ENCODE measurements at places on chromosomes 3 and 15.

GRCh38 chr3:27511724-27512422 lies 27.7 kb upstream of the SLC4A7 start:
- DNase-seq = no peak

DNA sequence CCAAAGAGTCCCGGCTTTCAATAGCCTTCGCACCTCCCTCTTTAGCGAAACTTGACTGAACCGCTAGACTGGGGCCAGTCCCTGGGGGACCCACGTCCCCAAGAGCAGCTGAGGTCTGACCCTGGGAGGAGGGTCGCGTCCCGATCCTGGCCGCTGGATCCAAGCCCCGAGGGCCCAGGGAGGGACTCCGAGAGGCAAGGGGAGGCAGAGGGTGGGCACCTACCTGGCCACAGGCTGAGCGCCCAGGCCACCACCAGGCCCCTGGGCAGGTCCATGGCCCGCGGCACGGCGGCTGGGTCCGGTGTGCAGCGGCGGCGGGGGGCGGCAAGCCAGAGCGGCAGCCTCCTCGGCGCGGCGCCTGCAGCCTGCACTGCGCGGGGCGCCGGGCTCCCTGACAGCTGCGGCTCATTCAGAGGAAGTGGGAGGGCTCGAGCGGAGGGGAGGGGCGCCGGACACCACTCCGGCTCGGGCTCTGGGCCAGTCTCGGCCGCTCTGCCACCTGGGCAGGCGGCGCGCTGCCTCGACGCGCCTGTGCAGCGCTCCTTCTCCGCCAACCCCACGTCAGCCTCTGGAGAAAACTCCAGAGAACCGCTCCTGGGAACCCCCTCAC lies at the start of gene ITGA11:
ITGA11 (minus strand) TSS at position 372 of the 610 bp plus-strand sequence; CDS start at position 275, 97 bp downstream.
- DNase-seq = peak; percentile 48

GRCh38 chr15:91694831-91695210 lies 158.7 kb upstream of the SLCO3A1 start:
- DNase-seq = no peak

DNA sequence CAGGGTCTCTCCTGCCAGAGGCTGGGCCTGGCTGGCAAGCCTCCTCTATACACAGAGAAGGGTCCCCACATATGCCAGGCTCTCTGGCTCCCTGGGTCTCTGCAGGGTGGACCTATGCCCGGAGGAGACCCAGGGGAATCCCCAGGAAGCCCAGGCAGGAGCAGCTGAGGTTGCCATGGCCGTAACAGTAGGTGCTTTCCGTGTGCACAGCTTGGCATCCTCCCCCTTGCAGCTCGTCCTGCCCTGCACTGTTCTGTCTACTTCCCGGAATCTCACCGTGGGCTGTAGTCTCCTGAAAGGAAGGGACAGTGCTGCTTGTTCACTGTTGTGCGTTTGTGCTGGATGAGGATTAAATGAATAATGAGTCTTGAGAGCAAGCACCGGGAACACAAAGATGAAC lies 47.8 kb downstream of the DAPK2 start:
- DNase-seq = no peak

DNA sequence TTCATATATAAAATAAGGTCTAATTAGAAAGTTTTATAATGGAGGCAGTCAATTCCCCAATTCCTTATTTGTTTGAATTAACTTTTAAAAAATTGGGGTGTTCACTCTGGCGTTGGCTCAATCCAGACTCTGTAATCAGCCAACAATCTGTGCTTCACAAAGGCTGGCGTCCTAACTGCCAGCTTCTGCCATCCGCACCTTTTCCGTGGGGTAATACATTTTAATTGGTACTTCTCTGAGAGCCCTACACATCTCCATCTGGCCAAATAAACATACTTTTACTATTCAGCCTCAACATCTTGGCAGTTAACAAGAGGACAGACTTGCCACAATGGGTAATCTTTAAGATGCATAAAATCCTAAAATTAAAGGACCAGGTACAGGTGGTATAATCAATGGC lies 125.2 kb upstream of the CCNL1 start:
- no peak for DNase-seq

GRCh38 chr15:74156678-74157411 lies 16.7 kb upstream of the ISLR start:
- DNase-seq = no peak

- no peak for DNase-seq
These were observed 925.9 kb downstream of the IGSF11 start for GRCh38 chr3:118108769-118109168.

DNA sequence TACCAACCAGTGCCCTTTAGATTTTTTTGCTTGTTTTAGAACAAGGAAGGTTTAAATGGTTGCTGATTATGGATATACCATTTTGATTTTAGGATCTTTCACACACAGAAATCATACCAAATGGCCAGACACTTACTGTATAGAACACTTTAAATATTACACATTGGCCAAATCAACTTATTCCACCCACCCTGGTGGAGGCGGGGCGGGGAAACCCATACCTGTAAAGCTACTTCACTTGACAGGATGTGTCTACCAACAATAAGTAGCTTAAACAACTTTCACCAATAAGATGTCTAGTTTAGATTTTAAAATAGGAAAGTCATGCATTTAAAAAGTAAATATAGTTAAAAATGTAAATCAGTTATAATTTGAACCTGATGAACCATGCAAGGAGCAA lies 17.0 kb upstream of the SFMBT1 start:
- no peak for DNase-seq

DNA sequence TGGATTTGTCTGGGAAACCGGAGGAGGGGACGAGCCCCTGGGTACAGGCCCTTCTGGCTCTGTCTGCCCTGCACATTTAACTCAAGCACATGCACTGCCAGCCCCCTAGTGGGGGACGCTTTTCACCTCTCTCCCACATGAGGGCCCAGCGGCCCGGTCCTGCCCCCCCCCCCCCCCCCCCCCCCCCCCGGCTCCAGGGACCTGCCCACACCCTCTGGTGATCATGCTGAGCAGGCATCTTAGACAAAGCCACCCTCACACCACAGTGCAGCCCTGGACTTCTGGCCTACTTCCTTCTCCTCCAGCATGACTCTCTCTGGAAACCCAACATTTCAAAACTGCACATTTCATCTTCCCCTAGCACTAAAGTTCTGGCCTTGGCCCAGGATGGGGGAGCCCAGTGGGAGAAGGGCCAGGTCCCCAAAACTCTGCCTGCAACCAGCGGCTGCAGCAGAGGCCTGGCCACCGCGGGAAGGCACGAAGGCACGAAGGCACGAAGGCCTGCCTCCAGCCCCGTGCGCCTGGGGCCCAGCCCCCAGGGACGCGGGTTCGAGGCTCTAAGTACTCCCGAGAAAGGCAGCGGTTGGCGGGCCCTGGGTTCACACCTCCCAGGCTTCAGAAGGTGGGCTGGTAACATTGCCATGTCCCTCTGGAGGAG lies 14.1 kb downstream of the KLF15 start:
- DNase-seq = no peak

- no peak for DNase-seq
These were observed 11.0 kb upstream of the TSC22D2 start for GRCh38 chr3:150396956-150397550.

GRCh38 chr3:15795651-15796308 lies 2.0 kb downstream of the ANKRD28 start:
- no peak for DNase-seq

DNA sequence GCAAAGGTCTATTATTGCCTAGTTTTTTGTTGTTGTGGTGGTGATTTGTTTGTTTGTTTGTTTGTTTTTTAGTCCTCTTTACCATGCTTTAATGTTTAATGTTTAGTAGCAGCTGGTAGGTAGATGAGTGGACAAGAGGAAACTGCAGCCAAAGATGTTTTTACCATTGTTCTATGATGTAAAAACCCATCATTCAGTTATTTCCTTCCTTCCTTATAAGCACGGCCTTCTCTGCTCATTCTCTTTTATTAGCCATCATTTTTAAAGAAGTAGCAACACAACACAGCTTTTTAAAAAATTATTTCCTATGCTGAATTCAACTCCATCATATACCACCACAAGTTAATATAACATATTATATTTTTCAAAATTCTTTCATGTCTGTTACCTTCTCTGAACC lies 58.5 kb upstream of the BOC start:
- DNase-seq = no peak

GRCh38 chr15:70791259-70791658 lies 27.9 kb upstream of the UACA start:
- DNase-seq = no peak

- no peak for DNase-seq
These were observed 398.7 kb downstream of the FEZF2 start for GRCh38 chr3:61974662-61975061.

DNA sequence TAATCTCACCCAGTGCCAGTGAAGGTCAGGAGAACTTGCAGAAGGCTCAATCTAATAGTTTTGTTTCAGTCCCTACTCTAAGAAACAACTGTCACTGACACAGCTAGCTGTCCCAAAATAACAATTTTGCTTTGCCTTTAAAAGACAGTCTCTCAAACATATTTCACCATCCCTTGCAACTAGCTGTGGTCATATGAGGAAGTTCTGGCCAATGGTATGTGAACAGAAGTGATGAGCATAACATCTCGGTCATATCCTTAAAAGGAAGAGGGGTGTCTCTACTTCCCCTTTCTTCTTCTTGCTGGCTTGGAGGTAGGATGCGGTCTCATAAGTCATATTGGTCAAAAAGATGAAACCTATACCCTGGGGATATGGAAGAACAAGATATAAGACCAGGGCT lies 198.1 kb downstream of the NEK10 start:
- no peak for DNase-seq

DNA sequence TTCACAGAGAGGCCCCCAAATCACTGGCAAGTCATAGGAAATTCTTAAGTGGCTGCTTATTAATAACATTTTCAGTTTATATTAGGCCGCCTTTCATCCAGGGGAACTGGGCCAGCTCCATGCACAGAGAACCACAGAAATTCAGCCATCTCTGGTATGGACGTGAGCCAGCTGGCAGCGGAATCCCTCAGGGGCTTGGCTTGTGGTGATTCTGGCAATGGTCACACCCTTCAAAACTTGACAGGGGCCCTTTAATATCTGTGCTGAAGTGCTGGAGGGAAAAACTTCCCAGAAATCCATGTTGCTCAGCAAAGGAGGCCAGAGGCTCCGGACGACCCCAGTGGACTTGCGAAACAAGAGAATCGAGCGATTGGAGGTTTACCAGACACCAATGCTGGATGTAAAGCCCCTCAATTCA lies 11.3 kb downstream of the PRICKLE2 start:
- DNase-seq = no peak

- DNase-seq = no peak
These were observed 94.1 kb upstream of the ATP2B2 start for GRCh38 chr3:10599444-10599843.

DNA sequence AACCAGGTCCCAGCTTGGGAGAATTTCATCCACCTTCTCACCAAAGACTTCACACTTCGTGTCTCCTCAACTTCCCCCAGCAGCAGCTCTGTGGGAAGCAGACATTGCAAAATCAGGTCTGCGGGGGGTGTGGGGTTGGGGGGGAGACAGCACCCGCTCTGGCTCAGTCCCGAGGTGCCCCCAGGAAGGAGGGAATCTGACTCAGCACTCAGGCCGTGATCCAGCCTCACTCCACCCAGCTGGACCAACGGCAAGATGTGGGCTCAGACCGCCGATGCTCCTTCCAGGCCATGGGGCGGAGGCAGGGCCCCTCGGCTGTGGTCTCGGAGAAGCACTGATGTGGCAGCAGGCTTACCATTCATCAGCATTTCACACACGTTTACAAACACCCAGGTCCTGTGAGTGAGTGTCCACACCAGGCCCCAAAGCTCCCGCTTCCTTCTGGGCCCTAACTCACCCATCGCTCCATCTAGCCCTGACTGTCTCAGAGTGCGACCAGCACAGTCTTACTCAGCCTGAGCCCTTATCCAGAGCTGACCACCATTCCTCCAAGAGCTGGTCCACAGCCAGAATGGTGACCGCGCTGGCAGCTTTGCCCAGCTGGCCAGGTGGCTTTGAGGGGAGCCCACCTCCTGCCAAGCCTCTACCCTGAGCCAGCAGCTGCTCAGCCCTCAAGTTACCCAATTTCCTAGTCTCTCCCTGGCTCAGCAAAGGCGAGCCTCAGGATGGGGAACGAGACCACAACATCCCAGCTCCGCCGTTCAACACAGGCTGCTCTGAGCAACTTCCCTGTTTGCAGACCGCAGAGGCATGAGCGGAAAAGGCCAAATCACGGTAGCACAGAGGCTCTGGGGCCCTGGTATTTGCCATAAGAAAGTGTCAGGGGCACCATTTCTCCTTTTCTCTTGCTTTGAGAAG lies 3.3 kb downstream of the STAB1 start:
- DNase-seq = no peak

DNA sequence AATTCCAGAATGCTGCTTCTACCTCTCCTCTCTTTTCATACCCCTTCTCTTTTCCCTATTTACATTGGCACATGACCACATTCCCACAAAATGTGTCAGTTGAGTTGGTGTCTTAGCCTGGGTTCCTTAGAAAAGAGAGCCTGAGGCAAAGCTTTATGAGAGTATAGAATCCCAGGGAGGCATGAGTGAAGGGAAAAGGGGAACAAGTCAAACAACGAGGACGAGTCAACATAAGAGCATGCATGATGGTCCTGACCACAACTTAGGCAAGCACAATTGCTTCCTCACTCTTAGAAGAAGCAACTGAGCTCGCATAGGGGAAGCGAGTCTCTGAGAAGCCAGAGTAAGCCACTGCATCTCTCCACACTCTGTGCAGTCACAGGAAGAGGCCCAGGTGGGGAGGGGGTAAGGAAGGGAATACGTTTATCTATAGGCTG lies 15.4 kb upstream of the ZNF774 start:
- DNase-seq = no peak

GRCh38 chr3:195856410-195857084 lies 44.8 kb upstream of the MUC4 start:
- DNase-seq = no peak

GRCh38 chr3:16559653-16560365 lies 45.4 kb downstream of the DAZL start:
- DNase-seq = no peak

DNA sequence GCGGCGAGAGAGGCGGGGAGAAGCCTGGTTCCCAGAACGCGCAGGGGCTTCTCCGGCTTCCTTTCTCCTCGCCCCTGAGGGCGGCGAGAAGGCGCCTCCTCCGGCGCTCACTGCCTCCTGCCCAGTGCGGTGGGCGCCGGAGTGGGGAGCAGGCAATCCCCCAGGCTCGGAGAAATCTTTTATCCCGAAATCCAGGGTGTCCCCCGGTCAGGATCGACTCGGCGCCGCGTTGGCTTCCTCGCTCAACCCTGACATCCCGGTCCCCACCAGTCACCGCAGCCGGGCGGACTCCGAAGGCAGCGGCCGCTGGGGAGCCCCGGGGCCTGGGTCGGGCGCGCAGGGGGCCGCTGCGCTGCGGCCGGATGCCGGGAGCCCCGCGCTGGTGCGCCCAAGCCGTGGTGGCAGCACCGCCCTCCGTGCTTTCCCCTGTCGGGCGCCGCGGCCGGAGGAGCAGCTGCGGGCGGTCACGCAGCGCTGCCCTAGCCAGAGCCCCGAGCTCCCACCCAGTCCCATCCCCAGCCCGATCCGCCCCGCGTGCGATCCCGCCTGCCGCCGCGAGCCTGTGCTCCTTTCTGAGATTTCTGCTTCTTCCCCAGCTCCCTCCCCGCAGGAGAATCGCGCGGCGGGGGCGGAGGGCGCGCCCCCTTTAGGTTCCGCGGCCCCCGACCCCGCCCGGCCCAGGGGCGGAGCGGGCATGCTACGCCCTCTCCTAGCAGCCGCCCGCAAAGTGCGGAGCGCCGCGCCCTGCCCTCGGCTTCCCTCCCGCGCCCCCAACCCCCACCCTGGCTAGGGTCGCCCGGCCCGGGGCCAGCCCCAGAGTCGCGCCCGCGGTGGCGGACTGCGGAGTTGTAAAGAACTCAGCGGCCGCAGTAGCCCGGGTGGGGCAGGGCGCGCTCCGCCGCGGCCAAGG lies 683 bp upstream of the CACNA2D3 start:
- no peak for DNase-seq

GRCh38 chr3:184315871-184316661 lies 1.7 kb downstream of the EIF4G1 start:
- no peak for DNase-seq

- no peak for DNase-seq
These were observed 92.6 kb downstream of the FHIT start for GRCh38 chr3:61158667-61159066.
